ENCODE measurements at places on chromosomes 12 and 14.

DNA sequence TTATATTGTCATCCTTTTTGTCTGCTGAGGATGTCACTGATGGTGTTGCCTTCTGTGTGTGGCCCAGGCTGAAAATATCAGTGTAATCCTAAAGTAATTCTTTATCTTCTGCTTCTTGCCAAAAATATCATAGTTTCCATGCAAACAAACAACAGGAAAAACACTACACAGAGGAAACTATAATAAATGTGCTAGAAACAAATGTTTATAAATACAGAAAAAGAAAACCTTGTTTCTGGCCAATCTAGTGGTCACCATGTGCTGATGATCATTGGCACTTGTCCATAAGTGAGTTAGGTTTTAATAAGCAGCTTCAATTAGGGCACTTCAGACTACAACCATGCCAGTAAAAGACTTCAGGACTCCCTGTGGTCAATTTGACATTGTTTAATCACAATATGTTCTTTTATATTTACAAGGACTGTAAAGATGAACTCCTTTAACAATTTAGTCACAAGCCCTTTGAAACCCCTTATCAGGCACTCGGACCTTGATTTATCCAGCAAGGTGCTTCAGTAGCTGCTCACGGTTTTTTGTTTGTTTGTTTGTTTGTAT lies 124.8 kb downstream of the TMTC3 start:
- DNase-seq = no peak

GRCh38 chr14:21382886-21383847 lies 652 bp downstream of the SUPT16H start:
- no peak for DNase-seq

DNA sequence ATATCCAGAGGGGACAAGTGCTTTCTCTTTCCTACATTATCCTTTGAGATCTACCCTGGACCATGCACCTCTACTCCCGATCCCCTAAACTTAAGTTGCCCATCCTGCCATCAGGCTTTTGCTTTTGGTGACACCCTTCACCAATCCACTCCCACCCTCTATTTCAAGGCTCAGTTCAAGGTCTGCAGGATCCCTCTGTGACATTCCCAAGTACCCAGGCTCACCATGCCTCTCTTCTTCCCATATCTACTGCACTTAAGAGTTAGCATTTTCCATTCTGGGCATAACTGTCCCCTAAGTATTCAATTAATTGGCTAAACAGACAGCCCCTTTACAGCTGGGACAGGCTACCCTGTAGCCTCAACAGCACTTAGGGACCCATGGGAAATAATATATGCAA lies 3.1 kb downstream of the NFYB start:
- no peak for DNase-seq

DNA sequence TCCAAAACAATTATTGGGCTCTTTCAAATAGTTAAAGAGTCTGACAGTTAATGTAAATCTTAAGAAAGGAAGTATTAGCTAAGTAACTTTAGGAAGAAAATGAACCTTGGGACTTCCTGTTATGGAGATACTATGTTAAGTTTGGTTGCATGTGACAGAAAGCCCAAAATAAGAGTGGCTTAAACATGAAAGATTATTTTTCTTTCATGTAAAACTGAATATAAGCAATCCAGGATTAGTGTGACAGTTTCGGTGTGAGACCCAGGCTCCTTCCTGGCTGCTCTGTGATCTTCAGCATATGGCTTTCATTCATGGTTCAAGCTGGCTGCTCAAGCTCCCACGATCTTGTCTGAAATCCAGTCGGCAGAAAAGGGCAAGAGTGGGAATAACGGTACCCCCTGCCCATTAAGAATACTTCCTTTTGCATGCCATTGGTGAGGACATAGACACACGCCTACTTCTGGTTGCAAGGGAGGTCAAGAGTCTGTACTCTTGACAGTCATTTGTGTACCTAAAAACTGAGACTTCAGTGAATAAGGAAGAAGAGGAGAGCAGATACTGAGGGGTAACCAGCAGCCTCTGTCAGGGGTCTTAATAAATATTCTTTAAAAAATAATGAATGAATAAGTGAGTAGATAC lies 2.2 kb upstream of the RPAP3 start:
- no peak for DNase-seq

GRCh38 chr12:49565406-49566265 lies 2.3 kb downstream of the MCRS1 start:
- DNase-seq = no peak

DNA sequence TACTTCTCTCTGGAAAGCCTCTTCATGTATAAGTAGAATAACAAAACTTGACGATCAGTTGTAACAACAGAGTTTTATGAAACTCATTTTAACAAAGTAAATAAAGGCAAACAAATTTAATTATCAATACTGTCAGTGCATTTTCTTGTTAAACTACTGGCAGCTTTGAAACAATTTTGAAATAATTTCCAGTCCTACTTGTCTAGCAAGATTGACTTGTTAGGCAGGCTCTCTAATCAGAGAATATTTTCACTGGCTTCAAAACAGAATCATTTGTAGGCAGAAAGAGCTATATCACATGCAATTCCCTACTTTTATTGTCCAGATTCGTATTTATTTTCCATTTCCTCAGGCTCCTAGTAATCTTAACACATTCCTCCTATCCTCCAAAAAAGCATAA lies 45.9 kb upstream of the SLC6A13 start:
- DNase-seq = no peak

- no peak for DNase-seq
Observed at GRCh38 chr12:129052373-129052772, 199.1 kb downstream of the GLT1D1 start.

DNA sequence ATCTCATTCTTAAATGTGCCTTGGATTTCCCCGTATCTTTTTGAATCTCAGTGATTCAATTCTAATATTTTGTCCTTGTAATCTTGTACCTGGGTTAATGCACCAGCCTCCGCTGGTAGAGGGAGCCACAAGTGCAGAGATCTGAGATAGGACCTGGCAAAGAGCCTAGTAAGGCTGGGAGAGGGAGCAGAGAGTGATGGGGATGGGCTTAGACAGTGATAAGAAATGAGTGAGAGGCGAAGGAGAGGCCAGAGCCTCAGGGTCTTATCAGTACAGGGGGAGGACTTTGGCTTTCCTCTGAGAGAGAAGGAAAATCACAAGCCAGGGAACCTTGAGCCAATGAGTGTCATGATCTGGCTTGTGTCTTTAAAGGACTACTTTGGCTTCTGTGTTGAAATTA lies 30.5 kb upstream of the LMNTD1 start:
- DNase-seq = no peak

GRCh38 chr14:35958499-35958898 lies 132.4 kb downstream of the BRMS1L start:
- DNase-seq = no peak

GRCh38 chr14:51290132-51290531 lies 50.1 kb downstream of the TMX1 start:
- no peak for DNase-seq

DNA sequence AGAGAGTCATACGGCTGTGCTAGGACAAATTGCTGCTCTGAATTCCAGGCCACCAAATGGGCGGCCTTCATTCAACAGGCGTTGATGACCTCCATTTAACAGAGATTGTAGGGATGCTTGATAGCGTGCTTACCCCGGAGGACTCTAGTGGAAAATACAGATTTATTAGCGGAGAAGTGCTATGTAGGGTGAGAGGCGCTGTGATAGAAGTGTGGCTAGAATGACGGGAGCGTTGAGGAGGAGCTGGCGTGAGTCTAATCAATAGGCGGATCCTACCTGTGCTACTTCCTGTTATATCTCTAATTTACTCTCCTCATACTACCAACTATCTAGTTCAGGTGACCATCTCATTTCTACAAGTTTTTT lies 668 bp downstream of the MRPS35 start:
- no peak for DNase-seq

- DNase-seq = no peak
Observed at GRCh38 chr14:76759589-76759988, 1.7 kb upstream of the VASH1 start.

GRCh38 chr14:32666308-32666707 lies 272.4 kb upstream of the NPAS3 start:
- DNase-seq = no peak

GRCh38 chr14:75450381-75451276 lies 22.8 kb downstream of the JDP2 start:
- no peak for DNase-seq

- DNase-seq = no peak
Observed at GRCh38 chr12:66050610-66051009, 79.9 kb downstream of the LLPH start.

GRCh38 chr14:98325761-98326160 lies 946.2 kb downstream of the BCL11B start:
- no peak for DNase-seq

- DNase-seq = no peak
Observed at GRCh38 chr14:64409126-64409920, 21.2 kb downstream of the MTHFD1 start.

- DNase-seq = no peak
Observed at GRCh38 chr12:23217158-23217557, 592.2 kb downstream of the ETNK1 start.

DNA sequence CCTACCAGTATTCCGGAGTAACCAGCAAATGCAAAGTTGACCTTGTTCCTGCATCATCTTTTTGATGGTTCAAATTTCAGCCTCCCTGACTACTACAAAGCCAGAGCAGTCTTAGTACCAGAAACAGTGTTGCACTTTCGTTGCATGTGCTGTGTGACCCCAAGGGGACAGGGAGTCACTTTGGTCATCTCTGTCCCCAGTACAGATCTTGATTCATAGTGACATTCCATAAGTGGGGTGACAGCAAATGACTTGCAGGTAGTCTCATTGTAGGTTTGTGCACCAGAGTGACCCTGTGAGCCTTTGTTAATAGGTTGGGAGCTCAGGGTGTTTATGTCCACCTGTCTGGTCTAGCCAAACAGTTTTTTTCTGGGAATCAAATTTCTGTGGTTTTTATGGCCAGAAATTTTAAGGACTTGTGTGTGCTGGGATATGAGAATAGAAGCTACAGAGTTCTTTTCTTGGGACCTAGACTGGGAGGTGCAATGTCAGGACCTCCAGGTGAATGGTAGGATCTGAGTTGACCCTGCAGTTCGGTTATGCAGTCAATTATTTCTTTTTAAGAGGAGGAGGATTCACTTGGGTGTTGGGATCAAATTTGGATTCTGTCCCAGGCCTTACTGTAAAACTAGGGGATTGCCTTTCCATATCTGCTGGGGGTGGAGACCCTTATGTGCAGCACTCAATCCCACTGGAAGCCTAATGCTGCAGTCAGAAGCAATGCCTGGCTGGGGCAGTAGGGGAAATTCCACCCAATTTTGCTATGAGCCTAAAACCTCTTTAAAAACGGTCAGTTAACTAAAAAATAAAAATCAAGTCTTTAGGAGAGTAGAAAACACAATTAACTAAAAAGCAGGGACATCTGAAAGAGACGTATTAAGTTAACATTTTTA lies 10.1 kb downstream of the EIF5 start:
- DNase-seq = no peak
